Activated CD8-positive, alpha-beta memory T cell treated with anti-CD3 and anti-CD28 coated beads, Interleukin-2, amount 10 ng/mL, durations not matched to agents 7 days and 5 days (primary cell): ENCODE measurements at places on chromosomes 11 and 22. TPM values are rescaled to one million over a fixed set of nuclear protein-coding genes. Genes with fewer than 3 reads are reported as not detected.

CST6 gene
- not detected for total RNA-seq

TIMP3 gene
- not detected for total RNA-seq

SLC1A2 gene
- not detected for total RNA-seq

TEX54 gene
- total RNA-seq: not detected

SCN4B gene
- not detected for total RNA-seq

SLC22A8 gene
- total RNA-seq: not detected

DDI1 gene
- not detected for total RNA-seq

TESMIN gene
- 11.8 TPM for total RNA-seq

RIMBP3C gene
- 0.14 TPM for total RNA-seq

KDM4E gene
- not detected for total RNA-seq

MOB2 gene
- 34.7 TPM for total RNA-seq

NRXN2 gene
- total RNA-seq: 0.40 TPM

CD3E gene
- total RNA-seq: 535 TPM

INS gene
- total RNA-seq: not detected

APOBEC3C gene
- 176 TPM for total RNA-seq

OR52H1 gene
- total RNA-seq: not detected

JAML gene
- total RNA-seq: 142 TPM

APOBEC3H gene
- total RNA-seq: 137 TPM

ATP5MG gene
- total RNA-seq: 295 TPM

TPBGL gene
- total RNA-seq: 0.15 TPM

C22orf42 gene
- total RNA-seq: not detected

C1QTNF4 gene
- total RNA-seq: 0.23 TPM

CHRNA10 gene
- total RNA-seq: 2.7 TPM

OR10A2 gene
- not detected for total RNA-seq

OR8A1 gene
- total RNA-seq: not detected

C22orf39 gene
- total RNA-seq: 36.4 TPM

CLDN5 gene
- total RNA-seq: not detected

LPXN gene
- total RNA-seq: 141 TPM

TMPRSS4 gene
- 0.12 TPM for total RNA-seq

IFITM1 gene
- 459 TPM for total RNA-seq

UFD1 gene
- total RNA-seq: 111 TPM

RBMXL2 gene
- total RNA-seq: not detected

GSC2 gene
- not detected for total RNA-seq

GSTT2B gene
- total RNA-seq: not detected

HBD gene
- not detected for total RNA-seq

PPP1R14B gene
- total RNA-seq: 177 TPM

TCN1 gene
- total RNA-seq: not detected

MFNG gene
- 220 TPM for total RNA-seq

FGF4 gene
- total RNA-seq: not detected

TBX10 gene
- total RNA-seq: not detected

MRGPRX3 gene
- total RNA-seq: not detected

GVQW3 gene
- 4.0 TPM for total RNA-seq

OR2AG1 gene
- total RNA-seq: not detected

HEPN1 gene
- not detected for total RNA-seq

SPDYC gene
- total RNA-seq: not detected

IFTAP gene
- total RNA-seq: 1.1 TPM

NPAS4 gene
- not detected for total RNA-seq

PHOX2A gene
- total RNA-seq: not detected

C11orf71 gene
- total RNA-seq: 5.3 TPM

HBE1 gene
- total RNA-seq: not detected
